Activated gamma-delta T cell treated with Interleukin-2 at 50 U/mL for 16 hours (primary cell): ENCODE measurements at places on chromosomes 11 and 22.

- no peak for DNase-seq
These were observed 847 bp downstream of the ME3 start for GRCh38 chr11:86671531-86672006.

GRCh38 chr11:77142091-77142975, 14.3 kb downstream of the MYO7A start:
- peak; percentile 26 for DNase-seq

DNA sequence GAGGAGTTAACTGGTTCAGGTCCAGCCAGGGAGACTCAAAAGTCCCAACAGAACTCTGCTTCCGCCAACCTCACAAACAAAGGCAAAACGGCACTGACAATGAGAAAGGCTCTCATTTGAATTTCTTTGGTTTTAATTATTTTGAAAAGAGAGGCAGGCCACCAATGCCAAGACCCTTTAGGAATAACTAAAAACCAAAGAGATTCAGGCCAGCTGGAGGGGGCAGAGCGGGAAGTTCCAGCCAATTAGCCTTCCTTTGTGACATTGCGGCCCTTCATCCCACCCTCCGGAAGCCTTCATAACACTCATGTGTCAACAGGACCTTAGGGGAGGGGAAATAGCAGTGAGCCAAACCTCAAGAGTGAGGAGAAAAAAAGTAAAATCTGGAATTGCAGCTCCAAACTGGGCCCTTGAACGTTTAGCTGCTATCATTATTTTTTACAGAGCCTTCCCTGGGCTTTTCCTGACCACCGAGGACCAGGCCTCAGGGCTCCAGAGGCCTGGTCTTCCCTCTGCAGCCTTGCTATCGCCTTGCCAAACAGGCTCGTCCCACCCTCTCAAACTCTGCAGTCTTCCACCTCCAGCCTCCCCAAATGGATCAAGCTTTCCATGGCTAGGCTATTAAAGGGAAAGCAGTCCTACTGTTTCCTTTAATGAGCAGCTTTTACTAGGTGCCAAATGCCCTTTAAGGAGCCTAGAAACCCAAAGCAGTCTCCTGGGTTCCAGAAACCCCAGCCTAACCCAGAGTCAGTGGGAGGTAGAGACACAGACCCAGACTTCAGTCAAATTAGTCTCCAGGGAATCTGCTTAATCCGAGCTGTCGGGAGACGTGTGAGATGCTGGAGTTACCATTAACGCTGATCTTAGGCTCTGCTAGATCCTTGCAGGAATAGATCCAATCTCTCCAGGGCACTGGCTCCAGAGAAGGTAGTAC, 114.2 kb downstream of the CCDC34 start:
- DNase-seq, result no peak

GRCh38 chr11:3684819-3685172, 13.6 kb upstream of the CHRNA10 start:
- no peak for DNase-seq

DNA sequence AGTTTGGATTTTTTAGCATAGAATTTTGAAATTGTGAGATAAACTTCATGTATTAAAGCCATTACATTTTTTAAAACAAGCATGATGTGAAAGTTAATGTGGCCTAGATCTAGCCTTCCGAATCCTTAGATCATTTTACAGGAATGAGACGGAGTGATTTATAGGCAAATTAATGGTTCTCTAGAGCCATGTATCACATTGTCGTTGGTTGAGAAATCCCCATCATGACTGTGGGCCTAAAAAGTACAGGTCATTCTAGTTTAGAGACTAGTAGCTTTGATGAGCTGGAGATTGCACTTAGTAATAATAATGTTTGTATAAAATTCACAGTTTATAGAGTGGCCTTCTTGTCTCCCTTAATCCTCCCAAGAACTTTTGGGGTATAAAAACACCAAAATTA, 7.1 kb downstream of the EWSR1 start:
- no peak for DNase-seq

- no peak for DNase-seq
These were observed 82.9 kb upstream of the SEZ6L start for GRCh38 chr22:26086359-26086758.

GRCh38 chr22:47625531-47626427, 863.3 kb downstream of the TBC1D22A start:
- no peak for DNase-seq

DNA sequence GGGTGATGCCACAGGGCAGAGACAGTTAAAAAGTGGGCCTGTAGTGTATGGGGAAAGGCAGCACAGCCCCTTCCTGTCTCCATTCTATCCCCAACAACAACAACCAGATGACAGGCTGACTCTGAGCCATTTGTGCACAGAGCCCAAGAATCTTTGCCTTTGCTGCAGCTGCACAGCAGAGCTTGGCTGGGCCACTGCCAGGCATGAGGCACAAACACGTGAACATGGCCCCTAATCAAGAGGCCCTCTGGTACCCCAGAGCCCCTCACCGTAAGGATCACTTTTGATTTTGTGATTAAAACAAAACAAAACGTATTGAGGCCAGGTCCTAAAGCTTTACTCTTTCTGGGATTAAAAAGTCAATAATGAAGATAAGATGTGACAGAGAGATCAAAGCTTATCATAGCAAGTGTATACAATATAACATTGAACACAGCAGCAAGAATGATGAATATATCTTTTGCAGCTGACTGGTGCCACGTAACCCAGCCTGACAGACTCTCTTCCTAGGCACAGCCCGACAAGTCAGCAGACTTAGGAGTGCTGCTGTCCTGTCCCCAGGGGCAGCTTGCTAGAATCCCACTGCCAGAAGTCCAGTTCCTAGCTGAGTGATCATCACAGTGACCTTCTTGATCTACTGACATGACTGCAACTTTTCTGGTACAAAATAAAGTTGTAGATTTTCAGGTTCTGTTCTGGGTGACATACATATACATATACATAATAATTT, 117.8 kb downstream of the SERGEF start:
- no peak for DNase-seq

DNA sequence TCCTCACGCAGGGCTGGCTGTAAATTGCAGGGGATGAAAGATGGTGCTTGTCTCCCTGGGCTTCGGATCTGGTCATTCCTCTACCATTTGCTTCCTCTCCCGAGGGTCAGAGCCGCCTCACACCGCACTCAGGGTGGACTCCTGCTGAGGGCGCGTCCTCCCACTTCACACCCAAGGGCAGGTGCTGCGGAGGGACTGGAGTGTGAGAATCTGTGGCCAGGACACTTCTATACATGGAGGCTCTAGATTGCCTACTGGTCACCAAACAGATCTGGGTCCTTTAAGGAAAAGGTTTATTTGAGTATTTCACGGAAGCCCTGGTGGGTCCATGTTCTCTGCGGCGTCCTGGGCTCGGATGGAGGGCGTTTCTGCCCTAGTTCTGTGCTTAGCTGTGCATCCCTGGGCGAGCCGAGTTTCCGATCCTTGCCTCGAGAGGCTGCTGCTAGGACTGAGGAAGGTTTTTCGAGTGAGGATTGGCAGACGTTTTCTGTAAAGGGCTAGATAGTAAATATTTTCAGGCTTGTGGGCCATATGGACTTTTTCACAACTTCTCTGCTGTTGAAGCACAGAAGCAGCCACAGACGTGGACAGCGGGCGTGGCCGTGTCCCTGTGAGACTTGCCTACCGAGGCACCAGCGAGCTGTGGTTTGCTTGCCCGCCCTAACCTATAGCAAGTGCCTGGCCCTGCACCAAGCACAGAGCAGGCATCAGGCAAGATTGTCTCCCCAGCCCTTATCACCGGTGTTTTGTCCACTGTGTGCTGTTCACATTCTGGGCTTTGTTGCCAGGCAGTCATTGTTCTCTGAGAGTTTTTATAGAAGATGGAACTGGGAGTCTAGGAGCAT, 279.0 kb downstream of the TBC1D22A start:
- DNase-seq, result no peak

DNA sequence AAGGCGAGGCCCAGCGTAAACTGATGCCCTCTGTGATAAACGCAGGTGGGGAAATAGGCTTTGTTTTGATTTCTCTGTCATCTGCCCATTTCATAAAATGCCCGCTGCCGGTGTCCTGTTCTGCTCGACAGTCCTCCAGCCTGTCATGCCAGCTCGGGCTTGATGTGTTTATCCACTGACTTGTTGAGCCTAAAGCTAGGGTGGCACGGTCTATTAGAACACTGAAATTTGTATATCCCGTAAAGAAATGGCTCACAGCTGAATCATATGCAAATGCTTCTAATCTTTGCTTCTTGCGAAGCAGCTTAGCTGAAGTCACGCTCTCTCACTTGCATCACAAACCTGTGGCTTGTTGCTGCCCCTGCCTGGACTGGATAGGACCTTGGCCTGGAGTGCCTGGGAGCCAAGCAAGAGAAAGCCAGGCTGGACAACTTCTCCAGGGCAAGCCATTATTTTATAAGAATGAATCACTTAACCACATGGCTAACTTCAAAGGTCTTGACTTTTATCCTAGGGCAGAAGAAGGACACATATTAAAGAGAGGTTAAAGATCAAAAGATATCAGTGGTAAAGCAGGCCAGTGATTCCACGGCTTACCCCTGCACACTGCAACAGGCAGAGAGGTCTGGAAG, 33.1 kb downstream of the EHF start:
- DNase-seq, result no peak

DNA sequence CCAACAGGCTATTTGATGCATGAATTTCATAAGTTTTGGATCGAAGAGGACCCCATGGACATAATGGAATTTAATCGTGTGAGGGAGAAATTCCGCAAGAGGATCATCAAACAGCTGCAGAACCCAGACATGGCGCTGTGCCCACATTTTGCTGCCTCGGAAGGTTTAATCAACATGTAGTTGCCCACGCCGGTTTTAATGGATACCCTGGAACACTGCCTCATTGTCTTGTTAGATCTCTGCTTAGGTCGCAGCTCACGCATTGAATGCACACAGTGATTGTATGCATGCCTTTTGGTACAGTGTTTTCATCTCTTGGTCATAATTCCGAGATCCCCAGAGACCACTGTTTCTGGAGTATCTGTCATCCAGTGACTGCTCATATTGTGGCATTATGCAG, 46.8 kb downstream of the SLN start:
- no peak for DNase-seq
